ENCODE measurements at places on chromosomes 5 and 9. TPM values are rescaled to one million over a fixed set of nuclear protein-coding genes. Genes with fewer than 3 reads are reported as not detected.

CARTPT gene
- not detected for total RNA-seq

PDLIM7 gene
- 34.8 TPM for total RNA-seq

HAND1 gene
- total RNA-seq = not detected

ALDOB gene
- total RNA-seq = under 0.01 TPM

SPOCK1 gene
- total RNA-seq = 22.0 TPM

Data from melanocyte of skin (primary cell).